Endothelial cell (in vitro differentiated cells): ENCODE measurements at places on chromosomes 1 and 21.

DNA sequence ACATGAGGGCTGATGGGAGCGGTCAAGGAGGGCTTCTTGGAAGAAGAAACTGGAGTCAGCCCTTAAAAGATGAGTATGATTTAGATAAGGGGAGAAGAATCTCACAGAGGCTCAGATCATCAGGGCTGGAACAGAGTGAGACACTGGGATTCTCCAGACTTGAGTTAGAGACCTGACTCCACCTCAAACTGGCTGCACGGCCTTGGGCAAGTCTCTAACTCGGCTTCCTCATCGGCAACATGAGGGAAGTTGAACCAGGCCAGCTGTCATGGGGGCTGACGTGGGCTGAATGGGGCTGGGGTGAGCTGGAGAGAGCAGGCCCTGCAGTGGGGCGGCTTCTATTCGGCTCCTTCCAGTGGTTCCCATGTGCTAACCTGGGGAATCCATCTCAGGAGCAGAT lies 2.5 kb downstream of the C1QC start:
- DNase-seq: no peak

GRCh38 chr1:87291107-87291506 lies 37.6 kb upstream of the LMO4 start:
- no peak for DNase-seq

- DNase-seq: no peak
Measured at GRCh38 chr1:182677397-182678098, 6.8 kb downstream of the RGS8 start.

DNA sequence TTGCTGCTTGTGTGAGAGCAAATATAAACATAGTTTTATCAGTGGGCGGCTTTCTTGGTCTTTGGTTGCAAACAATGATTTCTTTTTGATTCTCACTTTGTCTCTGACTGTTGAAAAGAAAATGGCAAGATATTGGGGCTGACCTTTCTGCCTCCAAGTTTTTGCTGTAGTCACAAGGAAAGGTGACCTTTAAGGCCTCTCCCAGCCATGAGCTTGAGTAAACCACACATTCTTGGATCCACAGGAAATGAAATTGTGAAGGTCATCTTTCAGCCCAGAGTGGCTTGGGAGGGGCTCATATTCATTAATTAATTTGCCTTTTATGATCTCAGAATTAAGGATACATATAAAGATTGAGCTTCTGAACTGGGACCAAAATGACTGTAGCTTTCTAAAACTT lies 241.6 kb downstream of the BACH1 start:
- DNase-seq: no peak

- no peak for DNase-seq
Measured at GRCh38 chr1:176893625-176894352, 270.7 kb downstream of the ASTN1 start.

DNA sequence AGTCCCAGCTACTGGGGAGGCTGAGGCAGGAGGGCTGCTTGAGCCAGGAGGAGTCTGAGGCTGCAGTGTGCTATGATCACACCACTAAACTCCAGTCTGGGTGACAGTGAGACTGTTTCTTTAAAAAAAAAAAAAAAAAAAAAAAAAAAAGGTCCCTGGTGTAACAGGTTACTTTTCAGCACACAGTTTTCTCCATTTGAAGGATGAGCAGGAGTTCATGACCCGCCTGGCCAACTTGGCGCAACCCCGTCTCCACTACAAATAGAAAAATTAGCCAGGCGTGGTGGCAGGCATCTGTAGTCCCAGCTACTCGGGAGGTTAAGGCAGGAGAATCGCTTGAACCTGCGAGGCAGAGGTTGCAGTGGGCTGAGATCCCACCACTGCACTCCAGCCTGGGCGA lies 12.4 kb downstream of the HNRNPR start:
- no peak for DNase-seq

DNA sequence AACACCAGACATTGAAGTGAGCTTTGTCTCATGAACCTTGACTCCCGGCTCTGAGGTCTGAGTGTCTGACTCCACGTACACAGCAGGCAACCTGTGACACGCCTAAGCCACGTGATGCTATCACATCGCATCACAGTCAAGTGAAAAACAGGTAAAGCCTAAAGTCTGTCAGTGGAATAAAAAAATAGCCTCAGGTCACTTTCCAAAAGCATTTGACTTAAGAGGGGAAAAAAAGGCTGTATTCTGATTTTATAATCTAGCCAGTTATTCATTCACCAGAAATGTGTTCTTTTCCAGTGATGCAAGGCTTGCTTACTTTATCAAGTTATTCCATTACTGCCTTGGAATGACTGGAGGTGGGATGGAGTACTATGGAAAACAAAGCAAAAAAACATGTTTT lies 163.2 kb upstream of the HMCN1 start:
- no peak for DNase-seq

GRCh38 chr1:228889289-228889688 lies 154.0 kb downstream of the RHOU start:
- DNase-seq: no peak

- no peak for DNase-seq
Measured at GRCh38 chr1:237138551-237138950, 96.6 kb downstream of the RYR2 start.

DNA sequence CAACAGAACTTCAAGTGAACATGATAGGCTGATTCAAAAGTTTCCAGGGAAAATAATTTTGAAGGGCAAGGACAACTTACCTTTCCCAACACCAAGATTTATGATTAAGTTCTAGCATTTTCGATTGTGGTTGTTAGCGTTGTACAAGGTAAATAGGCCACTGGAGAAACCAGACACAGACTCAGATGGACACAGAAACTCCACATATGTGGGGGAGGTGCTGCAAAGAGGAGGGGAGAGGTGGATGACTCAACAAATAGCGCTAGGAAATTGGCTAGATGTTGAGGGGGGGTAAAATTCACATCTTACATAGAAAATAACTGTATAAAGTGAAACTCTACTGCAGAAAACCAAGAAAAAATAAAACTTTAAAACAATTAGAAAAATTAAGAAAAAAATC lies 564.4 kb downstream of the MATN1 start:
- no peak for DNase-seq

- DNase-seq: no peak
Measured at GRCh38 chr1:110853135-110853534, 19.8 kb upstream of the CD53 start.

DNA sequence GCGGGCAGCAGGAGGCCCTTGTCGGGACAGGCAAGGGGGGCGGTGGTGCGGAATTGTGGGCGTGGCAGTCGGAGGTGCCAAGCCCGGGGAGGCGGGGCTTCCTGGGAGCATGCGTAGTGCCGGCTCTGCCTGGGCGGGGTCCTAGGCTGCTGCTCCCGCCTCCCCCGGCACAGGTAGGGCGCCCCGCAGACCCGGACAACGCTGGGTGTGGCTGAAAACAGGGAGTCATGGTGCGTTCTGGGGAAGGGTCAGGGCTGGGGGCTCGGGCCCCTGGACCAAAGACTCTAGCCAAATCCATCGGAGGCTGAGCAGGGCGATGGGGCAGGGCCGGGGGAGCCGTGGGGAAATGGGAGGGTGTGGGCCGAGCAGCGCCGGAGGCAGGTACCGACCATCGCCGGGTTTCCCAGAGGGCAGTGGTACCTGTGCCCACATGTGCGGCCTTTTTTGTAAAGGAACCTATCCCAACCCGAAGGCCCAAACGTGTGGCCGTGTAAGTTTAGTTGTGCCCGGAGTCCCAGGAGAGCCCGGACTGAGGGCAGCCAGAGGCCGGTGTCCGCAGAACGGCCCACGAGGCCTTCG lies 231.9 kb downstream of the SDCCAG8 start:
- no peak for DNase-seq

DNA sequence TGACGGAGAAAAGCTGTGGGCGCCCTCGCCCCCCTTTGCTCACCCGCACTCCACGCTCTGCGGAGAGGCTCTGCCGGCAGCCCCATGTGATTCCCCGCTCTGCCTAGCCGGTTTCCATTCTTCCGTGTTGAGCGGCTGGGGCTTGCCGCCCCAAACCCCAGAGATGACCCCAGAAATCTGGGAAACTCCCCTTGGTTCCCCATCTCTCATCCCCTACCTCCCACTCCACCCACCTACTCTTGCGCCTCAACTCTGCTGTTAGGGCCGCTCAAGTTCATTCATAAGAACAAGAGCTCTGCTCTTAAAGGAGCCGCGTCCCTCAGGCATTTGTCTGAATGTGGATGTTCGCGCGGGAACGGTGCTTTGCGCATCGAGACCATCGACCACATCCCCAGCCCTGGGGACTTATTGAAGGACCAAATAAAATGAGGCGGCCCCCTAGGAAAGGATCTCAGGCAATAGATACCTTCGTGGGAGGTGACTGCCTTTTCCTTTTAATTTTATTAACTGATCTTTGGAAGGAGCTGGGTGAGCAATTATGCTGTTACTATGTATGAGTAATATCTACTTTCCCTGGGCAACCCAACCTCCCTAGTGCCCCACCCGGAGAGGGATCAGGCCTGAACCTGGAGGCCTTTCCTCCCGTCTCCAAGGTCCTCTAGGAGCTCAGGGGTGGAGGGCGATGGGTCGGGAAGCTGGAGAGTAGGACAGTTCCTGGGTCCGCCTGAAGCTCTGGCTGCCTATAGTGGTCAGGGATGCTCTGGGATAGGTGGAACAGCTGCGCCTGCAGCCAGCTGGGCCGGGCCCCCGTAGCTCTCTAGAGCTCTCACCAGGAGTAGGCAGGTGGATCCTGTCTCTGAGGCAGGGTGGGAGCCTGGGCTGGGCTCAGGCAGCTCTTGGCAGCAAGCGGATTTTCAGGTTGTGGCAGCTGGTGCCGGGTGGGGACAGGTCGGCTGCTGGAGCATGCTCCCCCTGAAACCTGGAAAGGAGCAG lies 898 bp downstream of the MFSD2A start:
- no peak for DNase-seq

- DNase-seq: peak; percentile 49
Measured at GRCh38 chr1:231724876-231725647, 98.5 kb downstream of the DISC1 start.

DNA sequence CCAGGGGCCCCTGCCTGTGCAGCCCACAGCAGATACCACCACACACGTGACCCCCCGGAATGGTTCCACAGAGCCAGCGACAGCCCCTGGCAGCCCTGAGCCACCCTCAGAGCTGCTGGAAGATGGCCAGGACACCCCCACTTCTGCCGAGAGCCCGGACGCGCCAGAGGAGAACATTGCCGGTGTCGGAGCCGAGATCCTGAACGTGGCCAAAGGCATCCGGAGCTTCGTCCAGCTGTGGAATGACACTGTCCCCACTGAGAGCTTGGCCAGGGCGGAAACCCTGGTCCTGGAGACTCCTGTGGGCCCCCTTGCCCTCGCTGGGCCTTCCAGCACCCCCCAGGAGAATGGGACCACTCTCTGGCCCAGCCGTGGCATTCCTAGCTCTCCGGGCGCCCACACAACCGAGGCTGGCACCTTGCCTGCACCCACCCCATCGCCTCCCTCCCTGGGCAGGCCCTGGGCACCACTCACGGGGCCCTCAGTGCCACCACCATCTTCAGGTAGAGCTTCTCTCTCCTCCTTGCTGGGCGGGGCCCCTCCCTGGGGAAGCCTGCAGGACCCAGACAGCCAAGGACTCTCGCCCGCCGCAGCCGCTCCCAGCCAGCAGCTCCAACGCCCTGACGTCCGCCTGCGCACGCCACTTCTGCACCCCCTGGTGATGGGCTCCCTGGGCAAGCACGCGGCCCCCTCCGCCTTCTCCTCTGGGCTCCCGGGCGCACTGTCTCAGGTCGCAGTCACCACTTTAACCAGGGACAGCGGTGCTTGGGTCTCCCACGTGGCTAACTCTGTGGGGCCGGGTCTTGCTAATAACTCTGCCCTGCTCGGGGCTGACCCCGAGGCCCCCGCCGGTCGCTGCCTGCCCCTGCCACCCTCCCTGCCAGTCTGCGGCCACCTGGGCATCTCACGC lies 51.0 kb downstream of the COL18A1 start:
- no peak for DNase-seq

DNA sequence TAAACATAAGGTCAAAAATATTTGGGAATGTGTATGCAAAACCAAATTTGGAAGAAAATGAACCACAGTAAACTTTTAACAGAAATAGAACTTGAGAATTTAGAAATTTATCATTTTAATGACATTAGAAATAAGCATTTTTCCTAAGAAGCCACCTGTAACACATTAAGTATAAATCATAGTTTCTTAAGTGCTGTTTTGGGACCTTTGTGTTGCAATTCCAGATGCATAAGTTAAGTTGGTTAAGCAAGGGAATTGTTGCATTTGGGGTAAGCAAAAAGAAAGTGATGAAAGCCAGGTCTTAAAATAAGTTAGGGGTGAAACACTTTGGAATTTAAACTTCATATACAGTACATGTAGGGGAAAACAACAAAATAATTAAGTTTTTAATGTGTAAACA lies 49.8 kb downstream of the CDKN2C start:
- no peak for DNase-seq

- no peak for DNase-seq
Measured at GRCh38 chr1:168096296-168097165, 40.2 kb downstream of the GPR161 start.

DNA sequence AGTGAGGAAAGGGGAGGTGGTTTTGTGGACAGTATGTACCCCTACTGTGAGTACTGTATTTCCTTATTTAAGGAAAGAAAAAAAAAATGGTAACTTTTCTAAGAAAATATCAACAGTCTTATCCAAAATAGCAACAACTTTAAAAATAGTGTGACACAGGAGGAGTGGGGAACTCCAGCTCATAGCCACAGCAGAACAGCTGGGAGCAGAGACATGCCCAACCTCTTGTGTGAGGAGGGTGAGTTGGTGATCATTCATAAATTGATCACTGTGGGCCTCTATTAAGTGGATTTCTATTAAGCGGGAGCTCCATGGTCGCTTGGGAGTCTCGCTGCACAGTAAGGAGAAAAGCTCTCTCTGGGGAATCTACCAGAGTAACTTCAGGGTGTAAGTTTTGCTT lies 158.8 kb upstream of the DUSP10 start:
- no peak for DNase-seq

DNA sequence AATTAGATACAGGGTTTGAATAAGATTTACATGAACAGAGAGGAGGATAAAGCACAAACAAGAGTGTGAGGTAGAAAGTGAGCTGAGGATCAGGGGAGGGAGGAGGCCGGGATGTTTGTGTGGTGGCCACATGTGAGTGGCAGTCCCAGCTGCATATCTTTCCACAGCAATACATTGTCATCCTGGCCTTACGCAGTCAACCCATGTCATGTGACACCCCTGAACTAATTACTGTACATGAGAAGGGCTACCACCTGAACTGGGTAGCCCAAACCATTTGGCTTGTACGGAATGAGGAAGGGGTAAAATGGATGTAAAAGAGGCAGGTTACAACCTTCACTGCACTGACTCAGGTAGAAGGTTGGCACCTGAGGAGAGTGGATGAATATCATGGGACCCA lies 4.2 kb downstream of the SLAMF7 start:
- DNase-seq: no peak
